ENCODE measurements at places on chromosomes 5 and 9.

- no peak for DNase-seq
These were observed 588.1 kb upstream of the MEF2C start for GRCh38 chr5:89471115-89471514.

- no peak for DNase-seq
These were observed 1022.1 kb downstream of the CDH18 start for GRCh38 chr5:18965893-18966292.

GRCh38 chr5:4079831-4080230 is 484.2 kb downstream of the IRX1 start:
- no peak for DNase-seq

DNA sequence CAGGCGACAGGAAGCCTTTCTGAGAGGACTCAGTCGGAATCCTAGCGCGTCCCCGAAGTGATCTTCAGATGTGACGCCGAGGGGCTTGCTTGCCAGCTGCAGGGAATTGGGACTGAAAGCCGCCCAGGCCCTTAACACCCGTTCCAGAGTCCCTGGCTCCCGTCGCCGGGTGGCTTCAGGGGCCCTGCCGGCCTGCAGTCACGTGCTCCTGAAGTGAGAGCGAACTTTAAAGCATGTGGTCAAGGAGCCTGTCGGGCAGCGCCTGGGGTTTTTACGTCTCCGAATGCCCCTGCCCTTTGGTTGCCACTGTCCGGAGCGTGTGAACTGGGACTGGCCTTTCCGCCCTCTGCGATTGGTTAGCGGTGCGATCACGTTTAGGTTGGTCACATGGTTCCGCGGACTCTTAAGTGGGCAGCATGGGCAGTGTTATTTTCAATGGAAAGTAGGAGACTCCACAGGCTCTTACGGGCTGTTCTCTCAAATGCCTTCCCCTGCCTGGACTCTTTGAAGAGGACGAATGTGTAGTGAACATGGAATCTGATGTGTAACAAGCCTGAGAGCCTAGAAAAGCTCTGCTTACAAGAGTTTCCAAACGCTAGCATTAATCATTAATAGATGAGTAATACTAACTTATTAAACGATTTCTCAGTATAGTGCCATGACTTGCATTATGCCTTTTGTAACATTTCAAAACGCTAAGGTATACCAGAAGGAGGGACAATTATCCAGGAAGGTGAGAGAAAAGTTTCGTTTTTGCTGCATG is 1.9 kb downstream of the VLDLR start:
- DNase-seq = no peak

DNA sequence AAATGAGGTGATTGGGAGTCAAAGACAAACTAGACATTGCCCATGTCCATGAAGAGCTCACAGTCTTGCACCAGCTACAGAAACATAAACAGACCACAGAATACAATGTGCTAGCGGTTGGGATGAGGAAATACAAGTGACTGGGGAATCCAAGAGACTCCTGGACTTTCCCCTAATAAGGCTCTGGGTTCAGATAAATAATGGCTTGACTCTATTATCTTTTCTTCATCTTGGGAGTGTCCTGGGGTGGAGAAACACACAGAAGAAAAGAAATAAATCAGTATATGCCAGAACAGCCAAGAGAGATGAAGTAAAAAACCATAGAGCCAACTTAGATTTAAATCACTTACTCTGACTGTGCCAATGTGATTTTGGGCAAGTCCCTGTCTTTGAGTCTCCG is 227.8 kb downstream of the PAPPA start:
- no peak for DNase-seq

GRCh38 chr5:177198738-177199137 is 65.2 kb downstream of the NSD1 start:
- no peak for DNase-seq

Data from activated naive CD8-positive, alpha-beta T cell treated with anti-CD3 and anti-CD28 coated beads, Interleukin-2, amount 50 U/mL, for 16 hours (primary cell).